ENCODE measurements at places on chromosomes 6 and 20. TPM values are rescaled to one million over a fixed set of nuclear protein-coding genes. Genes with fewer than 3 reads are reported as not detected.

PACRG gene
- total RNA-seq = 9.1 TPM

GINM1 gene
- total RNA-seq = 58.0 TPM

OPRM1 gene
- not detected for total RNA-seq

PBOV1 gene
- total RNA-seq = not detected

BMP2 gene
- 1.5 TPM for total RNA-seq

BTN1A1 gene
- not detected for total RNA-seq

WFDC9 gene
- not detected for total RNA-seq

GRCh38 chr6:20092071-20092566, 120.2 kb downstream of the MBOAT1 start:
- no peak overlapping the region for H3K4me3 ChIP-seq
- no peak overlapping the region for H3K27ac ChIP-seq
- no peaks in the 10 kb centered on the region for H3K27me3 ChIP-seq
- no peaks in the 10 kb centered on the region for H3K4me1 ChIP-seq
- no peaks in the 10 kb centered on the region for H3K36me3 ChIP-seq

- H3K27ac ChIP-seq = no peak overlapping the region
- H3K4me3 ChIP-seq = no peak overlapping the region
- H3K27me3 ChIP-seq = no peaks in the 10 kb centered on the region
Observed at GRCh38 chr20:19833395-19833794, 75.3 kb downstream of the RIN2 start.

DNA sequence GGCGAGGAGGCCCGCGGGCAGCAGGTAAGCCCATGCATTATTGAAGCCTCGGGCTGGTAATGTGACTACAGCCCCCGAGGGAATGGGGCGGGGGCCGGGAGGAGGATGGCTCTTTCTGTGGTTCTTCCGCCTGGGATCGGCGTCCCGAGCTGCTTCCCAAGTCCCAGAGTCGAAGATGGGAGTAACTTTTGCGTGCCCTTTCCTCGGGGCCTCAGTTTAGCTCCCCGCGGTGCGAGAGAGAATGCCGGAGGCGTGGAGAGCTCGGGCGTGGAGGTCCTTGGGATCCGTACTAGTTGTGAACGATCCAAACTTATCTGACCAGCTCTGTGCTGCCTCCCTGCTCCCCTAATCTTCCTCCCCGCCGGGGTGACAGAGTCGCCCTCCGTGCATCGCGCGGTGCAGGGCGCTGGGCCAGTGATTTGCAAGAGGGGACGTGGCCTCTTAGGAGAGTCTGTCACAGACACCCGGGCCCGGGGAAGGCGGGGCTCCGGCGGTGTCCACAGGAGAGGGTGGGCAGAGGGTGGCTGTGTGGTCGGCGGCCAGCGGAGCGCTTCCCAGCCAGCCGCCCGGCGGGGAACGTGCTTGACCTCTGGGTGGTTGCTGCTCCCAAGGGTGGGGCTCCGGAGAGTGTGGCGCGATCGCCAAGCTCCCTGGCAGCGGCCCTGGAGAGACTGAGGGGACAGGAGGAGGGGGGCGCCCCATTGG, 815 bp downstream of the UTRN start:
- H3K27me3 ChIP-seq = no peaks in the 10 kb centered on the region
- H3K27ac ChIP-seq = peak overlapping the region; percentile 93
- no peaks in the 10 kb centered on the region for H3K36me3 ChIP-seq

- no peak overlapping the region for H3K4me3 ChIP-seq
- no peaks in the 10 kb centered on the region for H3K4me1 ChIP-seq
- H3K27ac ChIP-seq = no peak overlapping the region
- peaks cover 100% of the 10 kb centered on the region for H3K36me3 ChIP-seq
- DNase-seq = no peak
Observed at GRCh38 chr20:41101660-41102059, 35.7 kb upstream of the PLCG1 start.

- peaks cover 8% of the 10 kb centered on the region for H3K4me1 ChIP-seq
- H3K27me3 ChIP-seq = no peaks in the 10 kb centered on the region
- no peak overlapping the region for H3K27ac ChIP-seq
- no peak for DNase-seq
- H3K36me3 ChIP-seq = no peaks in the 10 kb centered on the region
Observed at GRCh38 chr20:36591281-36591680, 14.3 kb upstream of the RAB5IF start.

DNA sequence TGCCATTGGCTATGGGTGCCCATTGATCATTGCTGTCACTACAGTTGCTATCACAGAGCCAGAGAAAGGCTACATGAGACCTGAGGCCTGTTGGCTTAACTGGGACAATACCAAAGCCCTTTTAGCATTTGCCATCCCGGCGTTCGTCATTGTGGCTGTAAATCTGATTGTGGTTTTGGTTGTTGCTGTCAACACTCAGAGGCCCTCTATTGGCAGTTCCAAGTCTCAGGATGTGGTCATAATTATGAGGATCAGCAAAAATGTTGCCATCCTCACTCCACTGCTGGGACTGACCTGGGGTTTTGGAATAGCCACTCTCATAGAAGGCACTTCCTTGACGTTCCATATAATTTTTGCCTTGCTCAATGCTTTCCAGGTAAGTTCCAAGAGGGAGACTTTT, 16.4 kb downstream of the ADGRF4 start:
- DNase-seq = no peak
- H3K4me1 ChIP-seq = no peaks in the 10 kb centered on the region
- H3K27ac ChIP-seq = no peak overlapping the region
- H3K4me3 ChIP-seq = no peak overlapping the region
- no peaks in the 10 kb centered on the region for H3K36me3 ChIP-seq

DNA sequence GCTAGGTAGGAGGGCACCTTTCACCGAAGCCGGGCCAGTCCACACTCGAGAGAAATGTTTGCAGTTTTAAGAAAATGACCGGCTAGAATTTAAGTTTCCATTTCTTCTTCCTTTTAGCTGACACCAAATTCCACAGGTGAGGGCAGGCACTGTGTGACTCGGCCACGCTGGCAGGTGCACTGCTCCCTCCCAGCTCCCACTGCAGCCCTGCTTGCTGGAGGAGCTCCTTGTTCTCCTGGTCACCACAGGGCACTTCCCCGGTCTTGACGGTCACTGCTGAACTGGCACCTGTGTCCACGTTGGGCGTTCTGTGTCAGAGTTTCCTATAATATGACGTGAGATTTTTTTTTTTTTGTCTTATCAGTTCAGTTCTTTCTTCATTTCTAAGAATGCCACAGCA, 3.6 kb upstream of the KIF25 start:
- no peaks in the 10 kb centered on the region for H3K27me3 ChIP-seq
- H3K27ac ChIP-seq = peak overlapping the region; percentile 38
- H3K4me1 ChIP-seq = no peaks in the 10 kb centered on the region
- no peak overlapping the region for H3K4me3 ChIP-seq

DNA sequence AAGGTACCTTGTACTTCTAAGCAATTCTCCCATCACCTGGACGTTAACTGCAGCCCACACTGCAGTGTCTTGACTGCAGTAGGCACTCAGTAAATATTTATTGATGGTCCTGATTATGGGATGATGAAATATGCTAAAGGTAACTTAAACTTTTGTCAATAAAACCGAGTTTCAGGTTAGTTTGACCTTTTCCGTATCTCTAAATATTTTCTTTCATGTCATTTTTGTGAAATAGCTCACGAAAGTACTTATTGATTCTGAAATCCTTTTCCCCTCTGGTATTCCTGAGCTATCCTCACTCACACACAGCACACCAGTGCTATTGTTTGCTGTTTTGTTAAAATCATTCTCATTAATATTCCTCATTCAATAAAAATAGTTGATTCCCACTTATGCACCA, 149.4 kb upstream of the ESR1 start:
- no peaks in the 10 kb centered on the region for H3K4me1 ChIP-seq
- H3K27me3 ChIP-seq = no peaks in the 10 kb centered on the region
- H3K36me3 ChIP-seq = no peaks in the 10 kb centered on the region
- no peak overlapping the region for H3K27ac ChIP-seq
- DNase-seq = no peak
- H3K4me3 ChIP-seq = no peak overlapping the region

- no peak overlapping the region for H3K4me3 ChIP-seq
- no peaks in the 10 kb centered on the region for H3K27me3 ChIP-seq
- H3K36me3 ChIP-seq = peaks cover 13% of the 10 kb centered on the region
- peaks cover 4% of the 10 kb centered on the region for H3K4me1 ChIP-seq
- no peak overlapping the region for H3K27ac ChIP-seq
Observed at GRCh38 chr6:157563611-157564284, 182.8 kb downstream of the ZDHHC14 start.

- no peak overlapping the region for H3K4me3 ChIP-seq
- H3K27me3 ChIP-seq = no peaks in the 10 kb centered on the region
- no peak for DNase-seq
- H3K36me3 ChIP-seq = no peaks in the 10 kb centered on the region
Observed at GRCh38 chr20:4997222-4997621, 4.1 kb downstream of the SLC23A2 start.

GRCh38 chr6:30263734-30264133, 50.5 kb upstream of the TRIM26 start:
- H3K4me1 ChIP-seq = no peaks in the 10 kb centered on the region
- H3K27ac ChIP-seq = no peak overlapping the region
- no peak for DNase-seq
- H3K4me3 ChIP-seq = no peak overlapping the region

DNA sequence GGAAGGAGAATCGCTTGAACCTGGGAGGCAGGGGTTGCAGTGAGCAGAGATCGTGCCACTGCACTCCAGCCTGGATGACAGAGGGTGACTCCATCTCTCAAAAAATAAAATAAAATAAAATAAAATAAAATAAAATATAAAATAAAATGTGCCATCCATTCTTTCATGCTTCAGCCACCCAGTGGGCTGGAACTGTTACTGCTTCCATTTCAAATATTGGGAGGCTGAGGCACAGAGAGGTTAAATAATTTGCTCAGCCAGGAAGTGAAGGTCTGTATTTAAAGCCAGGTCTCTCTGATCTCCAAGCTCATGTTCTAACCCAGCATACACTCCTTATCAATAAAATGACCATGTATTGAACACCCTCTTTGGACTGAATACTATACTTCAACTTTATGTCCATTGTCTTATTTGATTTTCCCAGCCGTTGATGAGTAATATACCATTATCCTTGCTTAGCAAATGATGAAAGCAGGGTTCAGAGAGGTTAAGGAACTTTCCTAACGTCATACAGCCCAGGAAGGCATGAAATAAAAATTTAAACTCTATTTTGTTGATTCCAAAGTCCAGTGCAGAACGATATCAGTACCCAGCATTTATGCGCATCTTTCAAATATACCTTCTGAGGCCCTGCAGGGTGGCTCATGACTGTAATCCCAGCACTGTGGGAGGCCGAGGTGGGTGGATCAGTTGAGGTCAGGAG, 25.8 kb upstream of the SLC9A8 start:
- H3K4me3 ChIP-seq = no peak overlapping the region
- no peak overlapping the region for H3K27ac ChIP-seq
- H3K4me1 ChIP-seq = peaks cover 5% of the 10 kb centered on the region
- no peaks in the 10 kb centered on the region for H3K27me3 ChIP-seq
- no peaks in the 10 kb centered on the region for H3K36me3 ChIP-seq
- DNase-seq = no peak
